ENCODE measurements at places on chromosomes 4 and X.

GRCh38 chr4:153759407-153760316 lies at the start of gene RNF175:
TSS of gene RNF175 (minus strand) at chr4:153760024. CDS start at chr4:153759862, 162 bp downstream.
- DNase-seq: no peak

GRCh38 chr4:3210467-3210866 lies 38.5 kb upstream of the MSANTD1 start:
- DNase-seq: no peak

GRCh38 chrX:3962511-3963311 lies 249.3 kb upstream of the PRKX start:
- no peak for DNase-seq

GRCh38 chr4:124278477-124278876 lies 434.1 kb downstream of the ANKRD50 start:
- no peak for DNase-seq

DNA sequence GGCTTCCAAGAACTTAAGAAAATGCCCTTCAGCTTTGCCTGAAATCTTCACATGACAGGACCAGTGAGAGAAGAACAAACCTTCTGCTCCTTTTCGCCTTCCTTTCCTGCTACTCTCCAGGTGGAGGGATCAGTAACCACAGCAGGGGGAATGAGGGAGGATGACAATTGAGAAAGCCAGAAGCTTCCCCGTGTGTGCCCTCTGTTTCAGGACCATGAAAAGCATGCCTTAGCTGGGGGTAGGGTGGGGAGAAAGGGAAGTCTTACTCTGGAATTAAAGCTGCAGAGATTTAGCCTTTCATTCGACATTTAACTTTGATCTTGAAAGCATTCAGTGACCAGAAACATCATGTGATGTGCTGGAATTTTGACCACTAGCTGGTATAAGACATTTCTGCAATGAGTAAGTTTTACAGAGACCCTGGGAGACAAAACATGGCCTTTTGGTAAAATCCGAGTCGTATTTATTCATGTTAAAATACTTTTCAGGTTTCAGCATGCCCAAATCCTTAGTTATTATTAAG lies 10.6 kb upstream of the PUDP start:
- DNase-seq: no peak

- DNase-seq: no peak
Observed at GRCh38 chr4:61580721-61581377, 380.7 kb downstream of the ADGRL3 start.

GRCh38 chrX:153767674-153768055 lies 3.6 kb downstream of the PLXNB3 start:
- DNase-seq: no peak

DNA sequence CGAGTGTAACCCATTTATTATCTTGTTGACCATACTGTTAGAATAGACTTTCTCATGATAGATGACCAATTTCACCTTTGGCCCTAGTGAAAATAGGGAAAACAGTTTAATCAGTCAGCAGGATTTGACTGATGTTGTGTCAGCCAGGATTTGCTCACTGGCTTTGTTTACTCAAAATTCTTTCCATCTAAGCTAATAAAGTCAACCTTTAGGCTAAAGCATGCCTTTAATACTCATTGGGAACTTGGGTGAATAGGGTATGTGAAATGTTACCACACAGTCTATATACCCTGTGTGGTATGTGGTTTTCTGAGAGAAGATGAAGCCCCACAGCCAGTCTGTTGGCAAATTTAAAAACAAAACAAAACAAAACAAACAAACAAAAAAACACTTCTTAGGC lies 18.7 kb upstream of the SPANXB1 start:
- peak; percentile 10 for DNase-seq

- DNase-seq: no peak
Observed at GRCh38 chr4:16579866-16580265, 318.6 kb downstream of the LDB2 start.

DNA sequence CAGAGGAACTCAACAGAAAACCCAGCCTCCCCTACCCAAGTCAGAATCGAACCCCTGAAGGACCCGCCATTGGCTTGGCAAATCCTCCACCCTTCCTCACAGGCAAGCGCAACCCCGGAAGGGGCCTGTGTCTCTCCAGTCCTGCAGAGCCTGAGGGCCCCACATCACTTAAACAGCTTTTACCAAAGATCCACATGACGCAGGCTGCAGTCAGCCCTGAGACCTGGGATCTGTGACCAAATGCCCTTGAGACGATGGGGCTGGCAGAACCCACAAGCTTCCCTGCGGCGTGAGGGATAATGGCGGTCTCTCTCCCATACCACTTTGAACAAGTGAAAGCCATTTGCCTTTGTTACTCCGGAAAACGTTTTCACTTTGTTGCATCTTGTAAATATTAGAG lies 54.9 kb downstream of the ACOX3 start:
- no peak for DNase-seq

GRCh38 chr4:104559502-104559901 lies 64.8 kb upstream of the CXXC4 start:
- DNase-seq: no peak

DNA sequence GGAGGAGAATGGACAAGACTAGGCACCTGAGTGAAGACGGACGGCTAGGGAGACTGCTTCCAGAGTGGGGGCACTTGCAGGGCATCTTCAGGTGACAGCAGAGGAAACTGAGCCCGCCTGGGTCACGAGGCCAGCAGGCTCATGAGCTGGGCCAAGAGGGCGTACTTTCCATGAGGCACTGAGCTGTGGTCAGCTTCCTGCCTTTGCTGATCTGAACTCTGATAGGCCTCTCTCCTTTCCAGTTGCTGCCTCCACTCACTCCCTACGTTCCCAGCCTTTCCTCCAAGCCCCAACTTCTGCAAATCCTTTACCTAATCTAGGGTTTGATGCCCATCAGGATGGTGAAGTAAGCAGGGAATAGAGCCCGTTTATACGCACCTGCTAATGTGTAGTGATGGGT lies 1.4 kb upstream of the L1CAM start:
- DNase-seq: no peak

DNA sequence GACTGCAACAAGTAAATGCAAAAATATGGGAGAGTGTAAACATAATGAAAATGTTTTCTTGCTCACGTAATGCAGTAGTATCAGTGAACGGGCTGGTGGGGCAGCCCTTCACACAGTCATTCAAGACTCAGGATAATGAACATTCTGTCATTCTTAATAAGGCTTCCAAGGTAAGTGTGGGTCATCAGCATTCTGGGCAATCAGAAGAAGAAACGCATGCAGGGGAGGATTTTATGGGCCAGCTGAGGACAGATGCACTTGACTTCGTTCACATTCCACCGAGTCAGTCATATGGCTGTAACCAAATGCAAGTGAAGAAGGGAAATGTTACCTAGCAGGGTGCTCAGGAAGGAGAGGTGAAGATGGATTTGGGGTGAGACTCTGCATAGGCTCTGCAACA lies 68.0 kb upstream of the MAP9 start:
- DNase-seq: no peak

- DNase-seq: peak; percentile 6
Observed at GRCh38 chrX:107118322-107119147, at the start of gene RBM41. TSS of gene RBM41 (minus strand) at chrX:107118822. CDS start at chrX:107118773, 49 bp downstream.

DNA sequence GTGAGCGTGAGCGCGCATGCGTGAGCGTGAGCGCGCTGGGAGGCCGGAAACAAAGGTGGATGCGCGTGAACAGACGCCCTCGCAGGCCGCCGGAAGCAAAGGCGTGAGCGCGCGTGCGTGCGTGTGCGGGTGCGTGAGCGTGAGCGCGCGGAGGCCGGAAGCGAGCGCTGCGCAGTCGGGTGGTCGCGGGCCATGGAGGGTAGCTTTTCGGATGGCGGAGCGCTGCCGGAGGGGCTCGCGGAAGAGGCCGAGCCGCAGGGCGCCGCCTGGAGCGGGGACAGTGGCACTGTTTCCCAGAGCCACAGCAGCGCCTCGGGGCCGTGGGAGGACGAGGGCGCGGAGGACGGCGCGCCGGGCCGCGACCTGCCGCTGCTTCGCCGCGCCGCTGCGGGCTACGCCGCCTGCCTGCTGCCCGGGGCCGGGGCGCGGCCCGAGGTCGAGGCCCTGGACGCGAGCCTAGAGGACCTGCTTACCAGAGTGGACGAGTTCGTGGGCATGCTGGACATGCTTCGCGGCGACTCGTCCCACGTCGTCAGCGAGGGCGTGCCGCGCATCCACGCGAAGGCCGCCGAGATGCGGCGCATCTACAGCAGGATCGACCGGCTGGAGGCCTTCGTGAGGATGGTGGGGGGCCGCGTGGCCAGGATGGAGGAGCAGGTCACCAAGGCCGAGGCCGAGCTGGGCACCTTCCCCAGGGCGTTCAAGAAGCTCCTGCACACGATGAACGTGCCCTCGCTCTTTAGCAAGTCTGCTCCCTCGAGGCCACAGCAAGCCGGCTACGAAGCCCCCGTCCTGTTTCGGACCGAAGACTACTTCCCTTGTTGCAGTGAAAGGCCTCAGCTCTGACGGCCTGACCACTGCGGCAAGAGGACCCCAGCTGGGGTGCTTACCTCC lies at the start of gene BLOC1S4:
TSS of gene BLOC1S4 (plus strand) at position 157 of the 894 bp plus-strand sequence. CDS start at position 193, 36 bp downstream.
- DNase-seq: peak; percentile 97

- peak; percentile 17 for DNase-seq
Observed at GRCh38 chr4:85968945-85969819, 390.7 kb downstream of the MAPK10 start.

DNA sequence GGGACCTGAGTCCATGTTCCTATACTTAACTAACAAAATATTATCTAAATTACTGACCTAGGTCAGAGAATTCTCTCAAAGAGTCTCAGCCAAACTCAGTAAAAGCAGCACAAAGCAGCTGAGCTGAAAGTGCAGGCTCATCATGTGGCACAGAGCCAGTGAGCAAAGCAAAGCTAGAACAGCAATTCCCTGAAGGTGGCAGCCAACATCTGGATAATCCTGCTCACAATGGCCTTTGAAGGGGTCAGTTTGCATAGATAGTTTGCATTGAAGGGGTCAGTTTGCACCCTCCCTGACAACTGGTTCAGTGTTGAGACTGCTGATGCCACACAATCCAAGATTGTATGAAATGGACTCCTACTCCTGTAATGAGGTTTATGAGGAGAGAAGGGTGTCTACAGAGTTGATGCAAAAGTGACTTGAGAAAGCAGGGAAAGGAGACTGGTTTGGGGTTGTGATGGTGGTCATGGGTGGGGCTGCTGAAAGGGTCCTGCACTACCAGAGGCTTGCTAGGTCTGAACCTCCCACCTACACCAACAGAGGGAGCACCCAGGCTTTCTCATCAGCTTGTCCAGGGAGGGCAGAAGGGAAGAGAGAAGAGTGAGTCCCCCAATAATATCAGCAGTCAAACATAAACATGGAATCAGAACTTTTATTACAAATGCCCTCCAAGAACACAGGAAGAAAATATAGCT lies 39.7 kb downstream of the TRIM61 start:
- DNase-seq: no peak

DNA sequence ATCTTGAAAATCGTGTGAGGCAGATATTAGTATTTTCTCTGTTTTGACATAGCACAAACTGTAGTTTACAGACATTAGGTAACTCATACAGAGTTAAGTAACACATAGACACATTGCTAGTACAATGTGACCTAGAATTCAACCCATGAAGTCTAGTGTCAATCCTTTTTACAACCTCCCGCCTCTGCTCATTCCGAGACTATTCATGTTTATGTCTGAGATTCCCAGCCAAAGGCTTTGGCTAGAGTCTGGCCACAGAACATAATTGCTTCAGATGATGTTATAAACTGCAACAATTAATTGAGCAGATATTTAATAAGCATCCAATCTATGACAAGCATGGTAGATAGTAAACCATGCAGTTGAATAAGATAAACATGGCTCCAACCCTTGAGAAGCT lies 841.0 kb downstream of the STIM2 start:
- no peak for DNase-seq

DNA sequence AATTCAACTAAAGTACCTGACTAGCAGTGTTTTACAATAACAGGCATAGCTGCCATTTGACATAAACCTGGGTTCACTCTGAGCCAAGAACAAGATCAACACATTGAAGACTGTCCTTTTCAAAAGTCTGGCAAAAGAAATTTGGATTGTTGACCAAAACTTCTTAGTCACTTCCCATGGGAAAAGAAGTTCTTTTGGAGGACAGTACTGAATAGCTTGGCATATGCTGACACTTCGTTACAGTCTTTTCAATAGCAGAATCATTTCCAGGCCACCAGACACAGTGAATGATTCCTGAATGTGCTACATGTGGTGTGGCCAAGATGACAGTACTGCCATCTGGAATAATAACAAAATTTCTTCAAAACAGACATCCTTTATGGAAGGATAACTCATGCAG lies 560.3 kb downstream of the GRID2 start:
- no peak for DNase-seq

DNA sequence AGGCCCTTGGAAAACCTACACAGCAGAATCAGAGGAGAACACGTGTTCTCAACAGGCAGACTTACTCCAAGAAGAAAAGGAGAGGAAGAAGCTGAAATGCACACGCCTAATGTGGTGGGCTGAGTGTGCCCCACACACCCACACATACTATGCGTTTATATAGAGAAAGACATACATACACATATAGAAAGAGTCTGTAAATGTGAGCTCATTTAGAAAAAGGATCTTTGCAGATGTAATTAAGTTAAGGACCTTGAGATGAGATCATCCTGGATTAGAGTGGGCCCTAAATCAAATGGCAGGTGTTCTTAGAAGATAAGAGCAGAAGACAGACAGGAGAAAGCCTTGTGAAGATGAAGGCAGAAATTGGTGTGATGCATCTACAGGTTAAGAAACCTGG lies 87.2 kb upstream of the KLF3 start:
- no peak for DNase-seq

DNA sequence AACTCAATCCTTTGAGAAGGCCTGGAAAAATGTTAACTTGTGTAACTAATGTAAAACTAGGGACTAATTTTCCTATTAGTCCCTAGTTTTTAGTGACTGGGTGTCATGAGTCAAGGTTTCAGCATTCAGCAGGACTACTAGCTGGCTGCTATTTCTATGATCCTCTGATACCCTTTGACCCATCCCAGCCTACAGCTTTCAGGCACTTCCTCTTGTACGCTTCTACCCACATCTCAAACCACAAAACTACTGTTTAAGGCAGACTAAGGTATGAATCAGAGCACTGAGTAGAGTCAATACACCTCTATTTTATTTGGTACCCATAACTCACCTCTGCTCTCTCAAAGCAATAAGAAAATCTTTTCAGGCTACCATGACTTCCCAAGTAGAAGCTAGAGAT lies 809.6 kb downstream of the PDHA2 start:
- DNase-seq: no peak

DNA sequence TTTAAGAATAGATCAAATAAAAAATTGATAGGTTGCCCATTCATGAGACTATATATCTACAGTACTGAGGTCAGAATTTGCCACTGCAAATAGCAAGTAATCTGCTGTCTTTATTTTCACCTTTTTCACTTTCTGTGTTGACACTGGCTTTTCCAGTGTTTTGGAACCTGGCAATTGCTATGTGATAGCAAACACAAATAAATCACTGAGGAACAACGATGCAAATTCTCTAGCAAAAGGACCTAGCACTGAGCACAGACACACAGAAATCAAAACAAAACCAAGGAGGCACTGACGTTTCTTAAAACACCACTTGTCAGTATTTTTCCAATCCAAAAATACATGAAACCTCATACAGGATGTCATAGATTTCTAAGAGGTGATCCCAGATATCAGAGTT lies 210.7 kb downstream of the DHX15 start:
- no peak for DNase-seq

- DNase-seq: no peak
Observed at GRCh38 chr4:48490012-48490679, at the start of gene ZAR1. TSS of gene ZAR1 (plus strand) at chr4:48490252. CDS start at chr4:48490292, 40 bp downstream.

- no peak for DNase-seq
Observed at GRCh38 chr4:10305816-10306215, 151.4 kb downstream of the ZNF518B start.

GRCh38 chrX:155592981-155593380 lies 19.8 kb downstream of the TMLHE start:
- DNase-seq: no peak
